ENCODE measurements at places on chromosomes 5 and 9. TPM values are rescaled to one million over a fixed set of nuclear protein-coding genes. Genes with fewer than 3 reads are reported as not detected.

Gene FRMD3
- total RNA-seq = 19.3 TPM

DNA sequence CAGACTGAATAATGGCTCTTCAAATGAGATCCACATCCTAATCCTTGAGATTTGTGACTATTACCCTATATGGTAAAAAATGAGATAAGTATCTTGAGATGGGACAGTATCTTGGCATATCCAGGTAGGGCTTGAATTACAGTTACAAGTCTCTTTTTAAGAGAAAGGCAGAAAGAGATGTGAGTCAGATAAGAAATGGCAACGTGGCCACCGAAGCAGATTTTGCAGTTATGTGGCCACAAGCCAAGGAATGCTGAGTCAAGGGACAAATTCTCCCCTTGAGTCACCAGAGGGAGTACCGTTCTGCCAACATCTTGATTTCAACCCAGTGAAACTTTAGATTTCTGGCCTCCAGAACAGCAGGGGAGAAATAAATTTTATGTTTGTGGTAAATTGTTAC, 1983.0 kb upstream of the C9orf72 start:
- peak; percentile 90 for DNase-seq

GRCh38 chr5:121366515-121366914, 485.2 kb upstream of the FTMT start:
- DNase-seq = peak; percentile 1

GRCh38 chr5:5139777-5140478, at the start of gene ADAMTS16:
Gene ADAMTS16, plus strand, starts transcription at chr5:5140330. Its CDS starts 138 bp downstream, at chr5:5140468.
- no peak for DNase-seq

GRCh38 chr5:168132241-168132641, 159.2 kb upstream of the WWC1 start:
- no peak for DNase-seq

- no peak for DNase-seq
These were observed 668.8 kb upstream of the RGMB start for GRCh38 chr5:98104454-98105188.

GRCh38 chr9:90684736-90685135, 42.1 kb upstream of the DIRAS2 start:
- DNase-seq = no peak

Gene SLC25A48
- not detected for total RNA-seq

Gene LCN1
- total RNA-seq = not detected
